ENCODE measurements at places on chromosomes 1 and 21.
A peak's percentile ranks its signal among the peaks of the same experiment; 100 is the strongest.

DNA sequence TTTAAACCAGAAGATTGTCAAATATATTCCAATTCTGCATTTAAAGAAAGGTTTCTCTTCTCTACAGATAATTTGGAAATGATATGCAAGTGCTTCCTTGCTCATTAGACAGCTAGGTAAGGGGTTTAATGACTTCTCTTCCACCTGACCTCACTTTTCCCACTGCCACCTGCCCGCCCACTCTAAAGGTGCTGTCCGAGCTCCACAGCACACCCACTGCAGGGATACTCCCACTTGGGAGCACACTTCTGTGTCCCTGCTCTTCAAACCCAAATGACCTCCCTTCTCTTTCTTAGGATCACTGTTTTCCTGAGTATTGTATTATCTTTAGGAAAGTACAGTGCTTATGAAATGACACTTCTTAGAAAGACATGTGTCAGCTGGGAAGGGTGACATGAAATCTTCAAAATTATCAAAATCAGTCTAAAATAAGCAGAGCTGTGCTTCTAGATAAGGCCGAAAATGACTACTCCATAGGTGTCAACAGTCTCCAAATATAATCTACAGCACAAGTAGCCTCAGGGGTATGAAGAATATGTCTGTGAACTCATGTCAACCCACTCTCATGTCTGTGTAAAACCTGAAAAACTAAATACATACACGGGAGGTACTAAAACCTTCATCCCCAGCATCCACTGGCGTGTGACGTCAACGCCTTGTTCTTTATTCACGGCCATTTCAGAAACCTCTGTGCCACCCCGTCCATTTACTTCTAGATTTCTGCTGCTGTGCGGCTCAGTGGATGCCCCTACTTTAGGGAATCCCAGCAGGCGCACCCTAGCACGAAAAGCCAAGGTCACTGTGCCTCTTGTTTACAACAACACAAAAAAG lies 71.0 kb downstream of the SLC45A1 start:
- no peak for DNase-seq

DNA sequence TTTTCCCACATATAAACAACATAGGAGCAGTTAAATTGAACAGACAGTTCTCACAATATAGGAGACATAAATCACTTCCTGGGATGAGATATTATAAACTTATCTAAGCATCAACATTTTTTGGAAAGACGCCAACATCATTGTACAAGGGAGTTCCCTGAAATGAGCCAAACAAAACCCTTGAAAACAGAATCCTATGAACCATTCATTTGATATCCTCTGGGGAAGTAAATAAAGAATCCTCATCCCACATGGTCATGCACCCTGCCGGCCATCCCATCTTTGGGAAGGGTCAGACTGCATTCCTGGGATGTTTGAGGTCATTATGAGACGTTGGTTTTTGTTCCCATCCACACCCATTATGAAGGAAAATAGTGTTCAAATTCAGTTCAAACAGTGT lies 111.8 kb upstream of the USP25 start:
- DNase-seq: peak; percentile 76

- no peak for DNase-seq
Observed at GRCh38 chr1:116024626-116025025, 48.3 kb downstream of the SLC22A15 start.

GRCh38 chr1:173127369-173128307 lies 76.9 kb upstream of the TNFSF18 start:
- DNase-seq: no peak

DNA sequence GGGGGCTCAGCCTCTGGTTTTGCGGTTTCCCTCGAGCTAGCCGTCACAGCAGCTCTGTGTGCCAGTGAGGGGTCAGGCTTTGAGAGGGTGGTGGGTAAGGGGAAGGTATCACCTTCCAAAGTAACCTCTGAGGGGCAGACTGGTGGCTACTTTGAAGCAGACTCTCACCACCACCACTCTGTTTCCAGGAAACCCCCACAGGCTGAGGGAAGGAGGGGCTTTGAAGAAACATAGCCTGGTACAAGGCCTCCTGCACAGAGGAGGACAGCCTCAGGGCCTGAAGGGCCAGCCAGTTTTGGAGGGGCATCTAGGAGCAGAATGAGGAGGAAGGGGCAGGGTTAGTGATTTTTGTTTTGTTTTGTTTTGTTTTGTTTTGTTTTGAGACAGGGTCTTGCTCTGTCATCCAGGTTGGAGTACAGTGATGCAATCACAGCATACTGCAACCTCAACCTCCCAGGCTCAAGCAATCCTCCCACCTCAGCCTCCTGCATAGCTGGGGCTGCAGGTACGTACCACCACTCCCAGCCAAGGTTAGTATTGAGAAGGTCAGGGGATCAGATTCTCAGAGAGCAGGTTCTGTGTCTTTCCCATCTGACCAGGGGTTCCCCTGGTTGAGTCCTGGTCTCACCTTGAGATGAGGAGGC lies 17.2 kb upstream of the ZNF683 start:
- DNase-seq: no peak

GRCh38 chr1:206803221-206803730 lies 31.0 kb upstream of the IL10 start:
- no peak for DNase-seq

DNA sequence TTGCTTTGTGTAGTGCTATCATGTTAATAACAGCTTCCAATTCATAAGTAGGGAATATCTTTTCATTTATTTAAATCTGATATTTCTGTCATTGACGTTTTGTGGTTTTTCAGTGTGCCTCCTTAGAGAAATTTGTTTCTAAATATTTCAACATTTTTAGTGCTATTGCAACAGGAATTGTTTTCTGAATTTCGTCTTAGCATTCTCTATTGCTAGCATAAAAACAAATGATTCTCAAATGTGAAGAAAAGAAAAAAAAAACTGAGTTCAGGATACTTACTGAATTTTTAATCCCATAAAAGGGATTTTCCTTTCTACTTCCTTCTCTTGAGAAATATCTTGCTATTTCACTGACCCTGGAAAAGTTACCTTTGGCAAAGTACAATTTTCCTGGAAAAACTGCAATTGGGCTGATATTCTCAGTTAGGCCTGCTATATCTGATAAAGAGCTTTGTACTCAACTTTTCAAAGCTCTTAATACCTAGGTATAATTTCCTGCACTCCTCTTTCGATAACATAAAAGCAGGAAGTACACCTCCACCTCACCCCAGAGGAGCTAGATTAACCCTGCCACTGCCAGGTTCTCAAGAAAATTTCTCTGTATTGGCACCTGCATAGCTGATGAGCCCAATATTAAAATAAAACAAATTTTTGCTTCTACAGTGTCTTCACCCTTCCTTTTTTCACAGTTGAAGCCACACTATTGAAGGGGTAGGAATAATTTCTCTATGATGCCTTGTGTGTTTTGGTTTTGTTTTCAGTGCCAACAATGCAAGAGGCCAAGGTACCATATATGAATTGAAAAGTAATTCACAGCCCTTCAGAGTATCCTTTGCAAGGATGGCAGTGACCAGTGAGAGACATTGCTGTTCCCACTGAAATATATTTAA lies 35.6 kb downstream of the PTPN14 start:
- no peak for DNase-seq

Measured in brain microvascular endothelial cell (primary cell).